ENCODE measurements at places on chromosomes 6 and 20. TPM values are rescaled to one million over a fixed set of nuclear protein-coding genes. Genes with fewer than 3 reads are reported as not detected.

The BCAS1 gene
- total RNA-seq, result 0.98 TPM

The RNF182 gene
- total RNA-seq, result 0.66 TPM

The HELZ2 gene
- total RNA-seq, result 22.6 TPM

The SLC4A11 gene
- total RNA-seq, result 0.48 TPM

The TRIM40 gene
- total RNA-seq, result not detected

The CYP39A1 gene
- total RNA-seq, result 1.6 TPM

The HCRTR2 gene
- total RNA-seq, result not detected

The BTBD3 gene
- 15.4 TPM for total RNA-seq

The CRISP3 gene
- 9.2 TPM for total RNA-seq

The WFDC10B gene
- not detected for total RNA-seq

The BPI gene
- 0.59 TPM for total RNA-seq

The NPEPL1 gene
- total RNA-seq, result 30.8 TPM

The BMP5 gene
- 1.3 TPM for total RNA-seq

The SLC2A10 gene
- 26.9 TPM for total RNA-seq

The OR12D3 gene
- not detected for total RNA-seq

The TPD52L2 gene
- total RNA-seq, result 84.2 TPM

The ANKRD66 gene
- not detected for total RNA-seq

The DUSP15 gene
- 1.9 TPM for total RNA-seq

Data from breast epithelium (tissue), 4 donors.